M059J (cell line): ENCODE measurements at places on chromosomes 3 and 15.
A peak's percentile ranks its signal among the peaks of the same experiment; 100 is the strongest.

- peak; percentile 44 for DNase-seq
Observed at GRCh38 chr15:62071711-62072308, 5.0 kb downstream of the C2CD4A start.

DNA sequence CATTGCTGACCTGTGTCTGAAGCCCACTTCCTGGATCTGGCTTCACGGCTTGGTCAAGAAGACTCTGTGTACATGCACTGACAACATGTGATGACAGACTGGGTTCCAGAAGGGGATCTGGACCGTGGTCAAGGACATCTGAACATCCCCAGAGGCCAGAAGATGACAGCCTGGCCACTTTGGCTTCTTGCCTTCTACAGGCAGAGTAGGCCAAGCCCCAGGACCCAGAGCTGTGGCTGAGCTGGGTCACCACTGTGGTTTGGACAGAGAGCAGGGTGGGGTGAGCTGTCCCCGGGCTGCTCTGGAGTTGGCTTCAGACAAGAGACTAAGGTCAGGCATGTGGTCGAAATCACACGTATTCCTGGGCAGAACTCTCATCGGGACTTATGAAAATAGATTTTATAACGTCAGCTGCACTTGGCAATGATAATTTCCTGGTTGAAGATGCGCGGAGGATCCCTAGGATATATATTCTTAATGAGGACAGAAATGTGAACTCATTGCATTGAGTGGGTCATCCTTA, 114.1 kb upstream of the FRMD4B start:
- peak; percentile 3 for DNase-seq

DNA sequence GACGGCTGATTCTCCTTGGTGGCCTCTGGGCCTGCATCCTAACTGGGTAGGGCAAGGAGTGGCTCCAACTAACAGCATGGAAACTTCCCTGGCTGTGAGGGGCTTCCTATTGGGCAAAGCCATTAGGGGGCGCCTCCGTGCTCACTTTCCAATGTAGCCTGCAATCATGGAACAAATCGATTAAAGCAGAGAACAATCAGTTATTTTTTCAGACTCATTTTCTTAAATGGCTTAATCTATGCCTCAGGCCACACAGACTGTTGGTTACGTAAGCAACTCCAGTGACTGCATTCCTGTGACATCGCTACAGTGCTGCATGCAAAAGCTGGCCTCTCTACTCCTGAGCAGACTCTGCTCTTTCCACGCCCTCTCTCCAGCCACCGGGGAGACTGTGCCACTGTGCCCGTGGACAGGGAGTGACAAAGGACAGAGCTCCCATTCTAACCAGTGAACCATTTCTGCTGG, 278.9 kb downstream of the KLF13 start:
- DNase-seq, result peak; percentile 57

- DNase-seq, result peak; percentile 46
Observed at GRCh38 chr15:65033659-65034269, 4.3 kb upstream of the MTFMT start.

GRCh38 chr15:76123031-76123430, 63.2 kb downstream of the TMEM266 start:
- no peak for DNase-seq

GRCh38 chr15:27219636-27220035, 248.7 kb downstream of the GABRG3 start:
- DNase-seq, result no peak

GRCh38 chr3:89392991-89393390, 285.6 kb downstream of the EPHA3 start:
- no peak for DNase-seq

GRCh38 chr3:32306072-32306471, 67.6 kb downstream of the CMTM8 start:
- no peak for DNase-seq

- DNase-seq, result no peak
Observed at GRCh38 chr3:125151916-125152315, 60.6 kb downstream of the SLC12A8 start.

- peak; percentile 19 for DNase-seq
Observed at GRCh38 chr15:69604072-69604411, 151.4 kb downstream of the RPLP1 start.

DNA sequence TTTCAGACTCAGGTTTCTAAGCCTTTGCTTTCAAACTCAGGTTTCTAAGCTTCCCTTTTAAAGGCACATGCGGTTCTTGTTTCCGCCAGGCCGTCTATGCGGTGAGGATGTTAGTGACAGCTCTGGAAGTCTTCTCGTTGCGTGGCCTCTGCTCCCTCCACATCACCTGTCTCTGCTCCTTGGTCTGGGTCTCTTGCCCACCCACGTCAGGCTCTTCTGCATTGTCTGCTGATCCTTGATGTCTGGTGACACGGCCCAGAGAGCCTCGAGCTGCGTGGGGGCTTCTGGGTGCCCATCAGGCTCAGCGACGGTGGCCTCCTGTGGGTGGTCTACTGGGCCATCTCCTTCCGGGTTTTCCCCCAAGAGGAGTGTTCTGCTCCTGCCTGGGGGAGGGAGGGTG, 30.5 kb downstream of the KLF13 start:
- DNase-seq, result no peak

GRCh38 chr15:78422571-78423340, 15.3 kb upstream of the IREB2 start:
- DNase-seq, result peak; percentile 43

GRCh38 chr3:156530980-156531379, 23.9 kb downstream of the SSR3 start:
- DNase-seq, result no peak

- peak; percentile 89 for DNase-seq
Observed at GRCh38 chr15:78565097-78565950, at the start of gene CHRNA5. Gene CHRNA5, plus strand, starts transcription at chr15:78565520. Its CDS starts 200 bp downstream, at chr15:78565720.

GRCh38 chr15:89825271-89825940, 10.8 kb upstream of the ANPEP start:
- no peak for DNase-seq

DNA sequence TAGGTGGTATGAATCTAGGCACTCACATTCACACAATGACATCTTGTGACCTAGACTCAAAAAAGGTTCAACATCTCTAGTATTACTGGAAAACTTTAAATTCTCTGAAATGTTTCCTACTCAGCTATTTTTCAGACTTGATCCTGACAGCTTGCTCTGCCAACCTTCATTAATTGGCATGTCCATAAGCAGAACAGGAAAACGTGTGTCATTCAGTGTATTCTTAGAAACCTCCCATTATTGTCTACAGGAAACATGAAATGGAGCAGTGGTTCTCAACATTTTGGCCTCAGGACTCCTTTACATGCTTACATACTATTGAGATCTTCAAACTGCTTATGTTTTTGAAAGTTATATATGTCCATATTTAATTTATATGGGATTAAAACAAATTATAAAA, 363.2 kb downstream of the NAALADL2 start:
- DNase-seq, result peak; percentile 34

DNA sequence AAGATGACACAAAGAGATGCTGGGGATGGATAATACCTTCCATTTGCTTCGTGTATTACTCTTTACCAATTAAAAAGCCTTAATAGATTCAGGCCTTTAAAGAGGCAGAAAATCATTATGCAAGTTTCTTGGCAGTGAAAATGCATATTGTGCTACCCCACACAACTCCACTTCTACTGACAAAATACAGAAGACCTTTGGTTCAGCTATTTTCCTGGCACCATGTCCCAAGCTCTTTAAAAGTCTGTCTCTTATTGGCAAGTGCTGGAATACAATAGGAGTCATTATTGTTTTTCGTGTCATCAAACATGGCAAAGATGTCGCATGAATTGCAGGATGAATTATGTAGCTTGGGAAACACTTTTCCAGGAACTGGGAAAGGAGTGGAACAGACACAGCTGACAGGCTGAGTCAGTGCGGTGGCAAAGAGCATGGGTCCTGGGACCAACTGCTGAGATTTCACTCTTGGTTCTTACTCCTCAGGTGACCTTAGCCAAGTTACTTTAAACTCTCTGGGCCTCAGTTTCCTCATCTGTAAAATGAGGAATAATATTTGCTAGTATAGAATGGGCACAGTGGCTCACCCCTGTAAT, 5.5 kb upstream of the TSPAN3 start:
- DNase-seq, result no peak

DNA sequence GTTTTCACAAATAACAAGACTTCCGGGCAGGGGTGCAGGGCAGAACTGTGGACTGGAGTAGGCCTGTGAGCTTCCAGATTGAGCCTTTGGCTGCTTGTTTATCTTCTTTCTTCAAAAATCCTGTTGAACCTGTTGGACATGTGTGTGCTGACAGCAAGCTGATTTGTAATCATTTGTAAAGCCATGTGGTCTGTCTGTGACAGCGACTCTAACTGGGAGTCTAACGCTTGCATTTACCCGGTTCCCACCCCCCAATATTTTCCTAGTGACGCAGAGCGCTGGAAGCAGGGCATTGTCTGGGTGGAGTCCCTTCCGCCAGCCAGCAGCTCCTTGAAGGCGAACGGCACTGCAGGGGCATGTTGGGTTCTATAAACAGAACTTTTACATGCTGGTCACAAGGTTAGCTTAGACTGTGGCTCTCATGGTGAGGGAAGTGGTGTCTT, 85.7 kb upstream of the MYZAP start:
- no peak for DNase-seq

GRCh38 chr3:20160230-20160629, 25.8 kb downstream of the SGO1 start:
- no peak for DNase-seq

DNA sequence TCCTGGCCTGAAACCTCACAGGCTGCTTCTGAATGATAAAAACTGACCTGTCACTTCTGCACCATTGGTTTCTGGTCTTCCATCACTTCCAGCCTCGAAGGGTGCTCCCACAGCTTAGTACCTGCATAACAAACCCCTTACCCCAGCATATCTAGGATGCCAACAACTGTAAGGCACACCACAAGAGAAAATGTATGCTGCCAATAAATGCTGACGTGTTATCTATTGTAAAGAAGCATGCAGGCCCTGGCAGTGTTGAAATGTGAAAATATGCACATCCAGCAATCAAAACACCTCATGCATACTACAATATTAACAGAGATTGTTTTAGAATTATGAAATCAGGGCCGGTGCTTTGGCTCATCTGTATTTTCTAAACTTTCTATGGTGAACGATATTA, 242.0 kb upstream of the NSMCE3 start:
- DNase-seq, result no peak

- DNase-seq, result no peak
Observed at GRCh38 chr3:144511346-144511745, 539.7 kb downstream of the DIPK2A start.

DNA sequence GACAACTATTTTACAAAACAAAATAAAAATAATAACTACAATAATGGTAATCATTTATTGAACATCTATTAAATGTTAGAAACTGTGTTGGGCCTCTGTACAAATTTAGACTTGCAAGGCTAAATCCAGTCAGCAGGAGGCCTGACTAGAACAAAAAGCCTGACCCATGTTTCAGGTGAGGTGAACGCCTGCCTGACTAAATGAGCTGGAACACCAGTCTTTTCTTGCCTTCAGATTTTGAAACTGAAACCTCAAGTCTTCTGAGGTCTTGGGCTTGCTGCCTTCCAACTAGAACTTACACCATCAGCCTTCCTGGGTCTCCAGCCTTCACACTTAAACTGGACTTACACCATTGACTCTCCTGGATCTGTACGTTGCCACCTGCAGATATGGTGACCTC, 706.9 kb downstream of the TBL1XR1 start:
- DNase-seq, result no peak

GRCh38 chr15:99447497-99448371, 118.0 kb upstream of the MEF2A start:
- no peak for DNase-seq
